ENCODE measurements at places on chromosomes 1 and 21. TPM values are rescaled to one million over a fixed set of nuclear protein-coding genes. Genes with fewer than 3 reads are reported as not detected.

CTTNBP2NL gene
- 14.3 TPM for total RNA-seq

GRCh38 chr21:34704119-34704518 lies 35.3 kb downstream of the CLIC6 start:
- DNase-seq: no peak

DNA sequence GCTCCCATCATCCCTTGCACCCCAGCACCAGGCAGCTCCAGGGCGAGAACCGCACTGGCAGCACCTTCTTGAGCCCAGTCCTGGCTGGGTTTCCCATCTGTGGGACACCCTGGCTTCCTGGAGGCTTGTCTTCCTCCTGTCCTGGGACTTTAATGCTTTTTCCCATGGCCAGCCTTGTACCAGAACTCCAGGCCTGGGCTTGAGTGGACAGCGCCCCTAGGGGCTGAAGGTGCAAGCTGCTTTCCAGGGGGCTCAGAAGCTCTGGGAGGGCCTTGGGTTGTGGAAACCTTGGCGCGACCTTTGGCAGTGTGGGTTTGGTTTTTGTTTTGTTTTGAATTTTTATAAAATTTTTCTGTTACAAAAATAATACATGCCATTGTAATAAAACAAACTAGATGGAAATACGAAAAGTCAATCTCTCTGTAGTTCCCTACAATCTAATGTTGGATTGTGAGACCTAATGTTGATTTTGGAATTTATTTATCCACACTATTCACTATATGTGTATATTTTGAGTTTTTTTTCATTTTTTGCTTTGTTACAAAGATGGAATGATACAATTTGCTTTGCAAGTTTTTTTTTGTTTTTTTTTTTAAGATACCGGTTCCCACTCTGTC lies 33.8 kb upstream of the RPL11 start:
- peak; percentile 40 for DNase-seq

CATSPERE gene
- total RNA-seq: 0.58 TPM

DNA sequence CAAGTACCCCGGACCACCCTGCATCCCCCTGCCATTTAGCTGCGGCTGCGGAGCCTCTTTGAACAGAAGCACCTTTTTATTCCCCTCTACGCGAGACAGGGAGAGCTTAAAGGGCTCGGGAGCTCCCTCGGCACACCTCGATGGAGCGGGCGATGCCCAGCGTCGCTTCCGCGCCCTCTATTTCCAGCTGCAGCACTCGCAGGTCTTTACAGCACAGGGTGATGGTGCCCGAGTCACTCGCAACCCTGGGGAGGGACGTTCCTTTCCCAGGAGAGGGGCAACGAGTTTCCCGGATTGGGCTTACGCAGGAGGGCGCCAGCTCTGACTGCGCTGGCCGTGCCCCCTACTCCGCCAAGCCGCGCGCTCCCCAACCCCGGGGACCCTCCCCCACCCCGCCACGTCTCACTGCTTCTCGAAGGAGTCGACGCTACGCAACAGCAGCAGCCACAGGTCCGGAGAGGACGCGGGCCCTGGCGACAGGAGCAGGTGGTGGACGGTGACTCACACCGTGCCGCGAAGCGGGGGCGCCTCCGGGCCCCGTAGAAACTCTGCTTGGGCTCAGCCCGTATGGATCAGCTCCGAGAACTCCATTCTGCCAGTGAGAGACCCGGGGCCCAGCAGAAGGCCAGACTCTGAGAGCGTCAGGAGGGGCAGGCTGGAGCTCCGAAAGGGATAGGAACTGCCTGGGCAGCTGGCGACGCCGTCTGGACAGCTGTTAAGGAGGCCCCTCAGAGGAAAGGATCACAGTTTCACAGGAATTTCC lies 5.8 kb upstream of the FAM167B start:
- DNase-seq: peak; percentile 65

DNA sequence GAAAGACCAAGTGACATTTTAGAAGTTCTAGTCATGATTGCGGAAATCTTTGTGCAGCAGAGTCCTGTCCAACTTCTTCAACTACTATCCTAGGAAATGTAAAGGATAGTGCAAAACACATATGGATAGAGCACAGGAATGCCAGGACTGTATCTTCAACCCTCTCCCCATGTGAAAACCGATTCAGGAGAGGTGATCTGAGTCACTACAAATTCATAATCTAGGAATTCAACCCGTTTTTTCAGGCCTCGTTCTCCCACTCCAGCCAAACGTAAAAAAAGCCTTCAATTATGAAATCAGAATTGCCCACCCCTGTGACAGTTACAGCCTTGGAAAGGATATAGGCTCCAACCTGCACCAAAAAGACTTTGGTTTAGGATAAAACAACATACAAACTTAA lies 52.9 kb upstream of the RGS1 start:
- DNase-seq: no peak

DNA sequence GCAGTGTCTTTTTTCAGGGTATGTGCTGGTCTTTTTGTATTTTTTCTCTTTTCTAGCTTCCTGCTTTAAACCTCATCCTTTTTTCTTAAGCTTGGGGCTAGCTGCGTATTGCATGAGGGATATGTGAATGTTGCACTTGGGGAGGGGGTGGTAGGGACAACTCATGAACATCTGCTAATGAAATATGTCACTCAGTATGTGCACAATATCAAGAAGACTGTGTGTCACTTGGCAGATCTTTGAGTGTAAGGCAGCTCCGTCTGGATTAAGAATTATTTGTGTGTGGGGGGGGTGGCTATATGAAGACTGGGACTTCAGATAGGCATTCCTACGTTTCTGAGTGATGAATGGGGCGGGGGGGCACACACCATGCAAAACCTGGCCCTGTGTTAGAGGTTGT lies 170.4 kb upstream of the CACNA1E start:
- DNase-seq: no peak

HAO2 gene
- not detected for total RNA-seq

PLA2G2E gene
- not detected for total RNA-seq

DNA sequence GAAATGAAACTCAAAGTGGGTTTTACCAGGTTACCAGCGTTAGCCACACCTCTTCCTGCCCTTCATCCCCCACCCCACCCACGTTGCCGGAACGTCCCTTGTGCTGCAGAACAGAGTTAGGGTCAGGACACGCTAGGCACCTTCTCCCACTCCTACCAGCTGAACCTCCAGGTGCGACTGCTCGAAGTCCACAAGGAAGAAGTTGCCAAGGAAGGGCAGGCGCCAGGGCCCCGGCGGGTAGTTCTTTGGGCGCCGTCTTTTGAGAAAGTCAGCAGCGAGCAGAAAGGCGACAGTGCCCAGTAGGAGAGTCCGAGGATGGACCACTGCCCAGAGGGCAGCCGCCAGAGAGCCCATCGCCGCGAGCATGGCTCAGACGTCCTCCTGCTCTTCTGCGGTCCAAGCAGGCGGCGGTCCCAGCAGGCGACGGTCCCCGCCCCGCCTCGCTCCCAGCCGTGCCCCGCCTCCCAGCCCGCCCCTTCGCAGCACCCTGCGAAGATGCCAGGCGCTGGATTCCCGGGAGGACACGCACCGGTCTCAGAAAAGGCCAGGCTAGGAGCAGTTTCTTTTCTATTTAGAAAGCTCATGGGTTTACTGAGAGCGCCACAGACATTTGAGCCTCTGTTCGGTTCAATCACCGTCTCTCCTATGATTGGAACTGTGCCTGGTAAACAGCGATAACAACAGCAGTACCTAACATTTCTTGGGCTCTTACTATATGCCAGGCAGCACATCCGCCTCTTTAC lies at the start of gene CYP2J2:
Gene CYP2J2 (minus strand): TSS at position 393 of the 743 bp plus-strand sequence. CDS start 27 bp downstream, at position 366.
- peak; percentile 73 for DNase-seq

DNA sequence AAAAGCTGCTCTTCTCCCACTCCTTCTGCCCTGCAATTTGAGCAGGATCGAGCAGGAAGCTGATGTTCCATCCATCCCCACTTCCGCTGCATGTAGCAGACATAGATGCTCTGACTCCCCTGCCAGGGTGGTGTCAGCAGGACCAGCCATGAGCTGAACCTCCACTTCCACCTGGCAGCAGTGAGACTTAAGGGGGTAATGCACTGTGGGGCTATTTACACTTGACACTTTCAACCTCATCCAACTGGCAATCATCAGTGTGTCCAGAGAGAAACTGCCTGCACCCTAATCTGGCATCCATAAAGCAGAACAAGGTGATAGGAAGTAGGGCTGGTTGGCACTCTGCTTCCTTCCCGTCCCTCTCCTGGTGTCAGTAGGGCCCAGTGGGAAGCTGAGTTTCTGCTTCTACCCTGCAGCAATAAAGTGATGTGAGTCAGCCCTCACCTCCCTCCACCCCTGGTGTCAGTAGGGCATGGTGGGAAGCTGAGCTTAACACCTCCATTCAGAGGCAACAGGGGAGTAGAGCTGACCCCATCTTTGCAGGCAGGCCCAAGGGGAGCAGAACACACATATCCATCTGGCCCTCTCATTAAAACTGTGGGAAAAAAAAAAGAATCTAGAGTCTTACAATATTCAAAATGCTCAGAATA lies 272.3 kb downstream of the PTPRU start:
- no peak for DNase-seq

LCE3D gene
- total RNA-seq: not detected

DNA sequence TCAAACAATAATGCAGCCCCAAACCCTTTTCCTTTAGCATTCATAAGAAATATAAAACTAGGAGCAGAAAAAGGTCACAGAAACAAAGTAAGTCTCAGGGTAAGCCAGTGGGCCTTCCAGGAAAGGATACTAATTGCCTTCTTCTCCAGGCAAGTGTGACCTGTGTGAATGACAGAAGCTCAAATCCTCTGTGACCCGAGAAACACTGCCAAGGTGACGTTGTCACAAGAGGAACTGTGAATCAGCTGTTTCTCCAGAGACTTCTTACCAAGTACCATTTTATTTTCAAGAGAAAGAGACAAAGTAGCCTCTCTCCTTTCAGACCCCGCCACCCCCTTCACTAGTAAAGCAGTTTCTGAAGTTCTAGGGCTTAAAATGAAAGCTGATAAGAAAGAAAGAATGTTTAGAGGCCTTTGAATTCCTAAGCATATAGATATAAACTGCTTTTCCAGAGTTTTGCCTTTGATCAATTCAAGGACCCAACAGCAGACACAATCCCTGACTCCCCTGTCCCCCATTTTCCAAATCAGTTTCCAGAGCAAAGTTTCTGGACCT lies 155.6 kb downstream of the NUF2 start:
- no peak for DNase-seq

DNA sequence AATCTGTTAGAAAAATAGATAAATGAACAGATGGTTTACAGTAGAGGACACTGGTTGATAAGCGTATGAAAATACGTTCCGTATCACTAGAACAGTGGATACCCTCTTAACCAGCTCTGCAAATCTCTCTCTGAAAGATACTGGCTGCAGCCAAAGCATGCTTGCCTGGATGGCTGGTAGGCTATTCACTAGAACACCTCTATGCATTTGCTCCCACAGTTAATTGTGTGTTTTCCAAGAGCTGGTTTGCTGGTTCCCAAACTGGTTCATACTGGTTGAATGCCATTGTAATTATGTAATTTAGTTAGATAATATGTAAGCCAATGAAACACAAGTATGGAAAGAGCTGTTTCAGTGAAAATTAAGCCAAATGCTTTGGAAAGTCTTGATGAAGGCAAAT lies 126.6 kb downstream of the C1orf21 start:
- no peak for DNase-seq

DNA sequence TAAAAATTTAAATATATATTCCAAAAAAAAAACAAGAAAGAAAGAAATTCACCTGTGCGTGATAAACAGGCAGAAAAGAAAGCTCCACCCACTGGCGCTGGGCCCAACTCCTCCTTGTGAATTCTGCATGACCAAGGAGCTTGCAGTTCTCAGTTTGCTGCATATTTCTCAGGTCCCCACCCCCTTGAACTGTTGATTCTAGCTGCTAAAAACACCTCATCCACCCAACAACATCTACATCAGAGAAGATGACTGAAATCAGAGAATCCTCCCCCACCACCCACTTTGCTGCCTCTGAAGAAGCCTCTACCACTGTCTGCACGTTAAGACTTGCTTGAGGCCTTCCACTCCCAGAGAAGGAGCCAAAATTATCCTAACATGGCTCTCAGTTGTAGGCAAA lies 104.8 kb downstream of the RGS2 start:
- no peak for DNase-seq

TMEM61 gene
- total RNA-seq: not detected

CSF1 gene
- 13.9 TPM for total RNA-seq

CRNN gene
- not detected for total RNA-seq

C1orf185 gene
- not detected for total RNA-seq

DNA sequence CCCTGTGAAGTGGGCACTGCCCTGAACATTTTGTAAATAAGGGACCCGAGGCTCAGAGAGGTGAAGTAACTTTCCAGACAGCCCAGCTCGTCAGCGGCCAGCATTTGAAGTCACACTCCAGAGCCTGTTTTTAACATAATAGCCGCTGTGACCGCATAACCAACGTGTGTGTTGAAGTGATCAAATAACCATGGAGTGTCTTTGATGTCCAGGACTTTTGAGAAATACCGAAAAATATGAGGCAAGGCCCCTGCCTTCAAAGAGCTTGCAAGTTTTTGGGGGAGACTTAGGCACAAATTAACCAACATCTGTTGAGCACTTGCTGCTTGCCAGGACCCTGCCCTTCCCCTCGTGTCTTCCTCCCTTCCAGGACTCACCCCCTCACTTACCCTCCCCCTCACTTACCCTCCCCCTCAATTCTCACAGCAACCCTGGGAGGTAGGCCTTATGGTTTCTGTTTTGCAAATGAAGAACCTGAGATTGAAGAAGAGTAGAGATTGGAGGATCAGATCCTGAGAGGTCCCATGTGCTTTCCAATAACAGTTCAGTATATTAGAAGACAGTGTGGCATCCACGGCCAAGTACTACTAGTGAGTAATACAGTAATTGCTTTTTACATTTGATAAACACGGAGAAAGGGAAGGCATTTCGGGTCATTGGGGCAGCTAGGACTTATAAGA lies 1.3 kb upstream of the SLC16A1 start:
- no peak for DNase-seq

SPRR5 gene
- total RNA-seq: not detected

DNA sequence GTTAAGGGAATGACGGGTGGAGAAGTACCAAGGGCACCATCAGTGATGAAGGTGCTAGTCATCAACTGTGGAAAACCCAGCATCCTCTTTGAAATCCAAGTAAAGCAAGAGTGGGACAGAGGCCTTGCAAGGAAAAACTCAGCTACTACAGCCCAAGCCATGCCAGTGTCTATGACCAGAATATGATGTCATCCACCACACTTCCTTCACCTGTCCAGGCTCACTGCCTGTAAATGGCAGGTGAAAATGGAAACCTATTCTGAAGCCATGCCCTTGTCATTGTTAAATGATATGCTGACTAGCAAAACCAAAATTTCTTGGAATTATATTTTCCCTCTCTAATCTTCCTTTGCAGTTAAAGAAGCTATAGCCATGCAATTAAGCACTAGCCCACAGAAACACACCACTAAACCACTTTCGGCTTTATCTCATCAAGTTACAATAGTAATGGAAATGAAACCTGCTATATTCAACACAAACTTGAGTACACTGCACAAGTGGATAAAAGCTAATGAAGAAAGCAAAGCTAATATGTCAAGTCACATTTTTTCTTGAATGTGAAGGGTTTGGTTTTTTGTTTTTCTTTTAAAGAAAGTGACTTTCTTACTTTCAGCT lies 96.3 kb upstream of the RALGPS2 start:
- no peak for DNase-seq

Measured in left ventricle myocardium inferior (tissue), 1 donor.